ENCODE measurements at places on chromosomes 6 and 20. TPM values are rescaled to one million over a fixed set of nuclear protein-coding genes. Genes with fewer than 3 reads are reported as not detected.
A peak's percentile ranks its signal among the peaks of the same experiment; 100 is the strongest.

SLC17A1 gene
- total RNA-seq, result not detected

WFDC2 gene
- total RNA-seq, result 0.44 TPM

DNA sequence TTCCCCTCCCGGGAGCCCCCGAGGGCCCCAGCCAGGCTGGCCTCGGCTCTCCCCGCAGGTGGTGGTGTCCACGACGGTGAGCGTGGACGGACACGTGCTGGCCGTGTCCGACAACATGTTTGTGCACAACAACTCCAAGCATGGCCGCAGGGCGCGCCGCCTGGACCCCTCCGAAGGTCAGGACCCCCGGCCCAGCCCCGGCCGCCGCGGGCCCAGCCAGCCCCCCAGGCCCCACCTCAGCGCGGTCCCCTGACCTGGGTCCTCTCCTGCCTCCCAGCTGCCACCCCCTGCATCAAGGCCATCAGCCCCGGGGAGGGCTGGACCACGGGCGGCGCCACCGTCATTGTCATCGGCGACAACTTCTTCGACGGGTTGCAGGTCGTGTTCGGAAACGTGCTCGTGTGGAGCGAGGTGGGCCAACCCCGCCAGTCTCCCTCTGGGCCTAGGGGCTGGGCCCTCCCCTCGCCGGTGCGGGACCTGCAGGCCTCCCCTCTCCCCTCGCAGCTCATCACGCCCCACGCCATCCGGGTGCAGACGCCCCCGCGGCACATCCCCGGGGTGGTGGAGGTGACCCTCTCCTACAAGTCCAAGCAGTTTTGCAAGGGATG lies 51.0 kb downstream of the CPXM1 start:
- no peak for DNase-seq

GRCh38 chr6:170265655-170266054 lies 25.2 kb downstream of the DLL1 start:
- peak; percentile 34 for DNase-seq

- DNase-seq, result no peak
These were observed 8.7 kb upstream of the APCDD1L start for GRCh38 chr20:58523971-58524315.

GRCh38 chr20:64146936-64147477 lies 17.2 kb upstream of the MYT1 start:
- no peak for DNase-seq

DNA sequence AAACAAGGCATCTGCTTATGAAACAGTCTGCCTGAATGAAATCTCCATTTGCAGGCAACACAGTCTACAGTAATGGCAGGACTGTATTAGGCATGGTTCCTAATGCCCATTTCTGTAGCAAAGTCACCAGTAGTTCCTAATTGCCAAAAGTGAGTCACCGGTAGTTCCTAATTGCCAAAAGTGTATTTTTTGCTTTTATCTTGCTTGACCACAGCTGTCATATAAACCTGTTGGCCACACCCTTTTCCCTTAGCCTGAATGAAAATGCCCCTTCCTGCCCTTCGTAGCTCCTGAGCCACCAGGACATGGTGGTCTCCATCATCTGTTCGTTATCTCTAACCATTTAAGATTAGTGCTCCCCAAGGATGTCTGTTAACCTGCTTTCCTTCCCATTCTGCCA lies 34.5 kb downstream of the MTHFD1L start:
- DNase-seq, result no peak

IL20RA gene
- total RNA-seq, result 1.4 TPM

GRCh38 chr20:53174454-53174853 lies 202.3 kb downstream of the TSHZ2 start:
- no peak for DNase-seq

GRCh38 chr6:115411756-115412155 lies 648.9 kb downstream of the FRK start:
- no peak for DNase-seq

IPCEF1 gene
- total RNA-seq, result 2.2 TPM

SLC4A11 gene
- 0.23 TPM for total RNA-seq

GRCh38 chr6:113488061-113488460 lies 369.1 kb upstream of the MARCKS start:
- no peak for DNase-seq

DNA sequence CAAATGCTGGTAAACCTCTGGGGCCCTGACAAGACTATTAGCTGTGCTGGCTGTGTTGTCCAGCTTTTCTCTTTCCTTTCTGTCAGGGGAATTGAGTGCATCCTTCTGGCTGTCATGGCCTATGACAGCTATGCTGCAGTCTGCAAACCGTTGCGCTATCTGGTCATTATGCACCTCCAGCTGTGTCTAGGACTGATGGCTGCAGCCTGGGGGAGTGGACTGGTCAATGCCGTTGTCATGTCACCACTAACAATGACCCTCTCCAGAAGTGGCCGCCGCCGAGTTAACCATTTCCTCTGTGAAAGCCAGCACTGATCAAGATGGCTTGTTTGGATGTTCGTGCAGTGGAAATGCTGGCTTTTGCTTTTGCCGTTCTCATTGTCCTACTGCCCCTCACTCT lies 20.3 kb downstream of the OR2B6 start:
- no peak for DNase-seq

- no peak for DNase-seq
These were observed 159.6 kb downstream of the BACH2 start for GRCh38 chr6:90136837-90137568.

CLDN20 gene
- not detected for total RNA-seq

DNA sequence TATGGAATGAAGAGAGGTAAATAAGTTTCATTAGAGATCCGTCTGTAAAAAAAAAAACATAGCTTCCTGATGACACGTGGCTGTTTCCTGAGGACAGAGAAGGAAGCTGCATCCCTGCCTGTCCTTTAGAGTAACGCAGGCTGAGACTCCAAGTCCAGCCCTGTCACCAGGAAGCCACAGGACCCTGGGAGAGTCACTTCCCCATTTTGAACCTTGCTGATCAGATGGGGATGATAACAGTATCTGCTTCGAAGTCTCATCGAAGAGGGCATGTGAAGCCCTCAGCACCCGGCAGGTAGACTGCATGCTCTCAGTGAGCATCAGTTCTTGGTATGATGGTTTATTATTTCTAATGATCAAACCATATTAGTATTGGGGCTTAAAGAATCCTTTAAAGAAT lies 139.1 kb upstream of the KCNG1 start:
- DNase-seq, result no peak

SNPH gene
- 13.4 TPM for total RNA-seq

GRCh38 chr20:40966516-40967185 lies 62.0 kb upstream of the TOP1 start:
- no peak for DNase-seq

DNA sequence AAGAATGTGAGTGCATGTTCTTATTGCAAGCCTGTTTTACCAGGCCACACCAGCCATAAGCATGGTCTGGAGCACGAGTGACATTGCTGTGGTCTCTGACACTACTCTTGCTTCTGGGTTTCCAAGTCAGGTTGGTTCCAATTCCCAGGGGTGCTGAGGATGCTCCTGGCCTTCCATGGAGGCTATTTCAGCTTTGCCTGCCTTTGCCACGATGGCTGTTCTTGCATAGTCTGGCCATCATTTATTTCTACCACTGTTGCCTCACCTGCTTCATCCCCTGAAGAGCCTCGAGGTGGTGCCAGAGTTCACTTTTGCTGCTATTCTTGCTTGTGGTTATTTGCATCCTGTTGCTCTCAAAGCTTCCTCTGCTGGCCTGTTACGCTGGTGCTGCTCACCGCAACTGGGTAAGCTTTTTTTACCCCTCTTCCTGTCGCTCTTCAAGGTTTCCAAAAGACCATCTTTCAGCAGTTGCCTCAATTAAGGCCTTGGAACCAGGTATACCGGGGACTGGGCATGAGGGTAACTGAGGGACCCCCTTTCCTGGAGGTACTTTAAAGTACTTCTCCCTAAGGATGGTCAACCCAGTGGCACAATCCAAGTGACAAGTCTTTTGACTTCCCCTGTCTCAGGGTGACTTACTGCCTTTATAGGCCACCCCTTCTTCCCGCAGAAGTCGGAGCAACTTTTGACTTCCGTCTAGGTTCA lies 64.5 kb downstream of the AKAP7 start:
- DNase-seq, result peak; percentile 13

DNA sequence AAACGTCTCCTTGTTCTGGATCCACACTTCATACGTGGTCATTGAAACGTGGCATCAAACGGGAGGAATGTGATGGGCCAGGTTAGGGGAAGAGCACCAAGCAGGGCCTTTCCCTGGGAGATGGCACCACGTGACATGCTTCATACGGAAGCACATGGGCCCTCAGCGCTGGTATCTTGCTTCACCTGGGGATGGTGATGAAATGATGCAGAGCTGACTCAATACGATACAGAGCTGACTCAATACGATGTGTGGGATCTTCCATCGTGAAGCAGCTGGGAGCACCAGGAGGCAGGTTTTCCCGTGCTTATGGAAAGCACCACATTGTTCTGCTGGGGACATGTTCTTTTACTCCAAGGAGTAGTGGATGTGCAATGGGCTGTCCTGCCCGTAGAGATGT lies 22.5 kb upstream of the TAGAP start:
- no peak for DNase-seq

DNA sequence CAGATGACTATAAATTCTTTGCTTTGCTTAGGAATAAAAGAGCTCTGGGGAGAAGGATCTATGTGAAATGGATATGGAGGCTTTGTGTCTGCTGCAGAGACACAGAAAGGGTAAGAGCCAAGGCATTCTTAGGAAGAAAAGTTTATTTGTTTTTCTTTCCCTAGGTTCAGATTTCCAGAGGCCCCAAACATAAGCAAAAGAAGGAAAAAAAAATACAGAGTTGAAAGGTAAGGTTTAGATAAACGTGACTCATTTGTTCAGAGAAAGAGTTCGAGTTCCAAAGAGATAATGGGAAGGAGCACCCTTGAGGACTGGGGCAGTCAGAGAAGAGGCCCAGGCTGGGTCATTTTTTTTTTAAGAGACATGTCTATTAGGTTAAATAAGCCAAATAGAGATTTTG lies 27.4 kb upstream of the BMP5 start:
- no peak for DNase-seq

DNA sequence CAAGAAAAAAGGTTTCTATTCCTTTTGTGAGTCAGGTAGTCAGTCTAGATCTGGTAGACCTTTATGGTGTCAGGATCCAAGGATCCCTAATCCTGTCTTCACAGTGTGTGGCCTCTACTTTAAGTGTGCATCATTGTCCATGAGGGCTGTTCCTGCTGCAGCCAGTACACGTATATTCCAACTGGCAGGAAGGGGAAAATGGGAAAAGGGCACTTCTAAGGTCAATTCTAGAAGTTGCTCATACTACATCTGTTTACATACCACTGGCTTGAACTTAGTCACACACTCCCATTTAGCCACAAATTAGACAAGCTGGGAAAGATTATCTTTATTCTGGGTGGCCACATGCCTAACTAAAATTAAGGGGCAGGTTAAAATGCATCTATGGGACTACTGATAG lies 9.7 kb upstream of the MMS22L start:
- no peak for DNase-seq

DNA sequence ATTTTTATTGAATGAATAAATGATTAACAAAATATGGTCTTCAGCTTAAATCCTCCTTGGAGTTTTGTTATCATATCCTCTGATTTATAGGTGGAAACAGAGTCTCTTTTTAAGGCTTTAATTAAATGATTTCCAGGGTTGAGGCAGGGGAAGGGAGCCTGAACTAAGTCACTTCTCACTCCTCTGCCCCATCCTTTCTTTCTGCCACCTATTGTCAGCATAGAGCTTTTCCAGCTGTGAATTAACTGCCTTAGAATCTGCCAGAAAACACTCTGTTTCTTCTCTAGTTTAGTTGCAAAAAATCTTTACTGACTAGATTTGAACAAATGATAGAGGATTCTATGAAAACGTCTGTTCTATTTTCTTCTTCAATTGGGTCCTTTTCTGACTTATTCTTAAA lies 9.8 kb downstream of the OGFRL1 start:
- DNase-seq, result no peak

PIGT gene
- 216 TPM for total RNA-seq

Measured in heart right ventricle (tissue), 16 donors.